Common myeloid progenitor, CD34-positive (primary cell): ENCODE measurements at places on chromosomes 11 and 22.

DNA sequence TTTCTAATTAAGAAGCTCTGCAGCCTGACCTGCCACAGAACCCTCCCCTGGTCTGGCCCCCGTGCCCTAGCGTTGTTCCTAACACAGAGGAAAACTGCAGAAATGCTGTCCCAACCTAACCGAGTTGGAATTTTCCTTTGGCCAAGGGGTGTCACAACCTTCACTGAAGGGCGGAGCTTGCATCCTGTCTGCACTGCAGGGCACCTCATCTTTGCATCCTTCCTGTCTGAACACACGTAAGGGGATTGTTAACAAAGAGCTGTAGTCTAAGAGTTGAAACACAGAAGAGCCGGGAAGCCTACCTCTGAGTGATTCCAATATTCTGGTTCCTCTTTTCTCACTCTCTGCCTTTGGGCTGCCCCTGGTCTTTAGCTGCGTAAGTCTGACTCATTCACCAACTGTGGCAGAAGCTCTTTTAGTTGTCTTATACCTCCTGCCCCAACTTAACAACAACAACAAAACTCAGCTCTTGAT, 1.6 kb downstream of the DIXDC1 start:
- DNase-seq = peak; percentile 91

DNA sequence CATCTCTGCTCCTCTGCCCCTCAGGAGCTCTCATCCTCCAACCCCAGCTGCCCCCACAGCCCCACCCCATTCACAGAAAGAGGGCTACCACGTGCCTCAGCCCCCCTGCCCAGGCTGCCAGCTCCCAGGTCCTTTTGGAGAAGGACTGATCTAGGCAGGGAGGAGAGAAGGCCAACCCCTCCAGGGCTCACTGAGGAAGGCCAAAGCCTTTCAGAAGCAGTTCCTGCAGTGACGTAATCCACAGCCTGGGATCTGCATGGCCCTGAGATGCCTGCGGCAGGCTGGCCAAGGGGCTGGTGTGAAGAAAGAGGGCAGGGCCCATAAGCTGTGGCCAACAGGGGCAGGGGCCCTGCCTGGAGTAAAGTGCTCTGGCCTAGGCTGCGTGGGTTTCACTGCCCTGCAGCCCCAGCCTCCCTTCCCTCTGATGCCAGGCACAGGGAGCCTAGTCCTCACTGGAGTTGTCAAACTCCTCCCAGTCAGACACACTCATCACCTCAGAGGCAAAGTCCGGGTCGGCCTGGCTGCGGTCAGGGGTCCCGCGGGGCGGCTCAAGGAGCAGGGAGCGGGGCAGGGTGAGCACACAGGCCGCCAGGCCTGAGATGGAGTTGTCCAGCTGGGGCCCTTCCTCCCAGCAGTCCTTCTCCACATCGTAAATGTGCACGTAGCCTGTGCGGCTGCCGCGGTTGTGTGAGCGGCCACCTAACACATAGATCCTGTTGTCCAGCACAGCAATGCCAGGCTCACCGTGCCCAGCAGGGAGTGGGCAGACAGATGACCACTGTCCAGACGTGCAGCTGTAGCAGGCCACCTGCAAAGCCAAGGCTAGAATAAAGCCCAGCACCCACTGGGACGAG, 4.2 kb upstream of the SCARF2 start:
- no peak for DNase-seq

- DNase-seq = no peak
Measured at GRCh38 chr11:83793310-83793709, 507.1 kb upstream of the CCDC90B start.

DNA sequence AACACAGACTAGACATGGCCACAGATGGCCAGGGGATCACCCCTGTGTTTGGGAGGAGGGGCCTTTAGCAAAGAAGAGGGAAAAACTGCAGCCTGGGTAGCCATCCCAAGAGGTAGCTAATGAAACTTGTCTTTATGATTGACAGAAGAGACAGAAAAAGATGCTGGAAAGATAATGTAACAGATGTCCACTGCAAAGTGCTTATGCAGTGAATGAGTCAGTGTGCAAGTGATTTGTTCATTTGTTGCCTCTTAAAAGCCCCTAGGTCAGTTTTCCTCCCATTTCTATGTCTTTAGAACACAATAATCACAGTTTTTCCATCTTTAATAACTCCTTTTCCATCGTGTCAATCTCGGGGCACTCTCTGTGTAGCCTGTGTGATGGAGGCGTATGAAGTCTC, 57.2 kb downstream of the INSC start:
- no peak for DNase-seq

DNA sequence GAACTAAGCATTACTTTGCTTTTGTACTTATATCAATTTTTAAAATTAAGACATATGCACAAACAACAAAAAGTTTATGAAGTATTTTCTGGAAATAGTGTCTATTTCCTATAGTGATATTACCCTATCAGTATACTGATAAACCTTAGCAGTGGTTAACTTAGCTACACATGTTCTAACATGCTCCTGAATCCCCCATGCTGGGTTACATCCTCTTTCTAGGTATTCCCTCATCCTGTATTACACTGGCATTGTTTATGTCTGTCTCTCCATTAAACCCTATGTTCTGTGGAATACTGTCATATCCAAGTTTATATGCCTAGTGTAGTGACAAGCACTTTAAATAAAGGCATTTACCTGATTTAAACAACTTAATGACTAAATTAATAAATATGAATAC, 1.8 kb upstream of the FAR1 start:
- no peak for DNase-seq

- DNase-seq = peak; percentile 23
Measured at GRCh38 chr22:28172892-28173670, 254.0 kb upstream of the PITPNB start.

DNA sequence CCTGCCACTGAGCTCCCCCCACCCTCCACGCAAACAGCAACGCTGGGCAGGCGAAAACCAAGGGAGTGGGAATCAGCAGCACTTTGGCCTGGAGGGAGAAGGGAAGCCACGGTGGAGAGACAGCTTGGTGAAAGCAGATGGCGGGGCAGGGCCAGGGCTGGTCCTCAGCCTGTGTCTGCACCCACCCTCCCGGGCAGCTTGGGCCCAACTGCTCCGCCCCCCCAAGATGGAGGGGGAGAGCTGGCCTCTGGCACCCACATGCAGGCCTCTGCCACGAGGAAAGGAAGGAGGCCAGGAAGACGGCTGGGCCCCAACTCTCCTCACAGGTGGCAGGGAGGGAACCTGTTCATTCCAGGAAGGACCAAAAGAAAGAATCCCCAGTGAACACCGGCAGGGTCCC, 17.8 kb downstream of the MAFF start:
- DNase-seq = peak; percentile 55

GRCh38 chr11:121354192-121354591, 61.6 kb downstream of the SC5D start:
- no peak for DNase-seq

DNA sequence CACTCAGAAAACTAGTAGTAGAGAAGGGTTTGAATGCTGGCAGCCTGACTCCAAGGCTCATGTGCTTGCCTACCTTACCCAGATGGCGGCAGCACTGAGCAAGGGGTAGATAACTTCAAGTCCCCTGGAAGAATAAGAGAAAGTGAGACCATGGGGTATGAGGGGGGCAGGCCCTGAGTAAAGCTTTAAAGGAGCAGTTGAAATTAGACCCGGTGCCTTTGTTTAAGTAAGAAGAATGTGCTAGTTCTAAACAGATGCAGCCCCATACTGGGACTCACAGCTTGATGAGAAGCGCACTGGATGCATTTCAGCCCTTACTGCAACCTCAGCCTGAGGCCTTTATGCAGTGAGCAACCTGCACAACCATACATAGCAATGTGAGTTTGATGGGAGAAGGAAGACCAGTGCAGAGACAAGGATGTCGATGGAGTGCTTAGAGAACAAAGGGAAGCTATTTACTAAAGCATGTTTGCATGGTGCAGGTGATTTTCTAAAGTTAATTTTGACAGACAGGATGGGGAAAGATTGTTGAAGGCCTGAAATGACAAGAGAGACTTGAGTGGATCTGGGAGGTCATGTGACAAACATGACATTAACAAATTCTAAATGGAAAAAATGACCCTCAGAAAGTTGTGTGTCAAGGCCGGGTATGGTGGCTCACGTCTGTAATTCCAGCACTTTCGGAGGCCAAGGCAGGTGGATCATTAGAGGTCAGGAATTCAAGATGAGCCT, 27.1 kb upstream of the TMA7B start:
- peak; percentile 54 for DNase-seq

- DNase-seq = peak; percentile 89
Measured at GRCh38 chr22:30305906-30306626, 16.8 kb upstream of the CASTOR1 start.

GRCh38 chr11:64745521-64746328, 1.8 kb upstream of the RASGRP2 start:
- DNase-seq = peak; percentile 96

- DNase-seq = no peak
Measured at GRCh38 chr11:12784987-12785386, 110.8 kb downstream of the TEAD1 start.
